Stimulated activated CD4-positive, alpha-beta T cell treated with anti-CD3 and anti-CD28 coated beads, Interleukin-1b, Interleukin-23, amount 100 ng/mL, for 24 hours (primary cell): ENCODE measurements at places on chromosomes 2 and 18.

GRCh38 chr2:38666556-38666910 is 619 bp downstream of the GALM start:
- no peak for DNase-seq

DNA sequence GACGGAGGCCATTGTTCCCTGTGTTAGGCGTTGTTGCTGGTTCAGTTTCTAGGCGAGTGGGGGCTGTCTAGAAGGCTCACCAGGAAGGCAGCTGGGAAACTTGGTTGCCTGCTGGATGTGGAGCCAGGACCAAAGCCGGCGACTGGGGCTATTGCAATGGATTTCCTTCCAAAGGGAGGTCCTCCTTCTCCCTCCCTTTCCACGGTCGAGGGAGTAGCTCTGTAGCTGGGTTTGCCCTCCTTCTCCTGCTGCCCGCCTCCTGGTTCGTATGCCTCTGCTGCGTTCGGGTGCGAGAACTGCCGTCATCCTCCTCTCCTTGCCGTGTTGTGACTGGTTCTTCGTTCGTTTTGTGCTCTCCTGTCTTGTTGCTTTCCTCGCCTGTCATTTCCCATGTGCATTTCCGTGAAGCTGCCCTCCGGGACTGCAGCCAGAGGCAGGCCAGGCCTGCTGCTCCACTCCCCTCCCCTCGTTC is 203.4 kb downstream of the NEDD4L start:
- no peak for DNase-seq

- DNase-seq: no peak
Measured at GRCh38 chr18:31269566-31269965, 48.4 kb upstream of the DSG1 start.

DNA sequence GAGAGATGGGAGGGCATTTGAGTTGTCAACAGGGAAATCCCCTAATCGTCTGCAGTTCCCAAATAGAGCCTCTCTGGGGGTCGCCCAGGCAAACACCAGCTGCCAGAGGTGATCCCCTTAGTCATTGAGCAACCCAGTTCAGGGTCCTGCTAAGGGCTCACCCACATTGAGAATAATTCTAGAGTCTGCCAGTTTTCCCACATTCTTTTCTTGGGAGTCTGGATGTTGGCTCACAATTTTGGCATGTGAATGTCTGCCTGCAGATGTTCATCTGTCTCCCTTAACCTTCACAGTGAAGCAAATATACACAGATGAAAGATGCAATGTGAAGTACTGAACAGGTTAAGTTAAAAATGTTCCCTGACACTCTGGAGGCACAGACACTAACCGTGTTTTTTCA is 11.4 kb upstream of the SMIM21 start:
- no peak for DNase-seq

DNA sequence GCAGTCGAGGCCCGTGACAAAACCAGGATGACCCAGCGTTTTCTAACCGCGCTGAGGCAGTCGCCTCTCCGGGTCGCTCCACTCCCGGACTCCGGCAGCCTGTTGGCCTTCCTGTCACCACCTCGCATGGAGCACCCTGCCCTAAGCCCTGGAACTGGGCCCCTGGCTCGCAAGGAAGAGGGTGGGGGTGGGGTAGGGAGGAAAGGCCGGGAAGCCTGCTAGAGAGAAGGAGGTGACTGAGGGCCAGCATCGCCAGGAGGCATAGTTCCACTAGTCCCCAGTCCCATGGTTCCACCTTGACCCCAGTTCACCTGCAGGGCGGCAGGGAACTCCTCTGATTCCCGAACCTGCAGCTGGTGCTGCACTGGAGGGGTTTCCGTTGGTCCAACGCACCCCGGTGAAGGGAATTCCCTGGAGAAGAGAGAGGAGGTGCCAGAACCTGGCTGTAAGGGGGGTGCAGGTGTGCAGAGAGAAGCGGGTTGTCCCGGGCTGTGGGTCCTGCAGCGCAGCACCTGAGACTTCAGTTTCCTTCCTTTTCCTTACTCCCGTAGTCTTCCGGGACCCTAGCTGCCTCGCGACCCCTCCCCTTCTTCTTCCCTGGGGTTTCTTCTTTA is 11.8 kb upstream of the EN1 start:
- no peak for DNase-seq

- DNase-seq: no peak
Measured at GRCh38 chr2:133223226-133223625, 345.0 kb downstream of the NCKAP5 start.

GRCh38 chr2:219362072-219362471 is 25.6 kb downstream of the DNPEP start:
- no peak for DNase-seq

DNA sequence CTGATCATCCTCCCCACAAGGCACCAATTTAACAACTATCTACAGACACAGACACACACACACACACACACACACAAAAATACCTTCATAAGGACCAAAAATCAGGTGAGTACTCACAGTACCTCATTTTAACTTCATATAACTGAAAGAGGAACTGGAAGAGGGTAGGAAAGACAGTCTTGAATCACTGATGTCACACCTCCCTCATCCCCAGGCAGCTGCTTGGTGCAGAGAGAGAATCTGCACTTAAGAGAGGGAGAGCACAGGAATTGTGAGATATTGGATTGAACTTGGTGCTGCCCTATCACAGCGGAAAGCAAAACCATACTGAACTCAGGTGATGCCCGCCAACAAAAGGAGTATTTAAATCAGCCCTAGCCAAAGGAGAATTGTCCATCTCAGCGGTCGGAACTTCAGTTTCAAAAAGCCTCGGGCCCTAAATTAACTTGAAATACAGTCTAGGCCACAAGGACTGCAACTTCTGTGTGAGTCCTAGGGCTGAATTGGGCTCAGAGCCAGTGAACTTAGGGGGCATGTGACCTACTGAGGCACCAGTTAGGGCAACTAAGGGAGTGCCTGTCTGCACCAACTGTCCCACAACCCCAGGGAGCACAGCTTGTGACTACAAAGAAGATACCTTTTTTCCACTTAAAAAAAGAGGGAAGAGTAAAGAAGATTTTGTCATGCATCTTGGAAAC is 211.1 kb downstream of the LRATD1 start:
- no peak for DNase-seq

DNA sequence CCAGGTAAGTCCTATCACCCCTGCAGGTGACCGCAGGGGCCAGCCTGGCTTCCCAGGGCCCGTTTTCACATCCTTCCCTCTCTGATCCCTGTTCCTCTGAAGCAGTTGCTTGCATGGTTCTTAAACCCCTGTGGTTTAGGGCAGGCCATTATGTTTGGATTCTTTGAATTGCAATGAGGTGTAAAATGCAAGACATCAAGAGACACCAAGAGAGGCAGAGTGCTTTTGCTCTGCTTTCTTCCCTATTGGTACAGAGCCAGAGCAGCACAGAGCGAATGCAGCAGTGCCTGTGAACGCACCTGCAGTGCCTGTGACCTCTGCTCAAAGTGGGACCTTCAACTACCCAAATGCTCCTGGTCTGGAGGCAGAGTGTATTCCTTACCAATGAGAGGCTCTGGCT is 7.6 kb downstream of the RFX8 start:
- no peak for DNase-seq

DNA sequence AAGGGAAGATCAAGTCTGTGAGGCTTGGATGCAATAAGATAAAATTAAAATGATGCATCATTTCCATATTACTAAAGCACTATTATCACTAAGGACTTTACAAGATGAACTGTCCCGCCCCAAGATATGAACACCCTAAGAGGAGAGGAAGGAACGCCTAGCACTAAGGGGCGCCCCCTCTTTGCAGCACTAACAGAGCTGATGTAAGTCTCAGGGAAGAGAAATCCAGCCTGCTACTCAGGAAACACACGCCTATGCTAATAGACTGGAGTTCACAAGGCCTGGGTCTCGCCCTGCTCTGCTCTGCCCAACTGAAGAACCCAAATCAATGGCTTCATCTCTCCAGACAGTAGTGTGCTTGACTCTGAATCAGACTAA is 6.1 kb downstream of the INO80C start:
- DNase-seq: no peak

DNA sequence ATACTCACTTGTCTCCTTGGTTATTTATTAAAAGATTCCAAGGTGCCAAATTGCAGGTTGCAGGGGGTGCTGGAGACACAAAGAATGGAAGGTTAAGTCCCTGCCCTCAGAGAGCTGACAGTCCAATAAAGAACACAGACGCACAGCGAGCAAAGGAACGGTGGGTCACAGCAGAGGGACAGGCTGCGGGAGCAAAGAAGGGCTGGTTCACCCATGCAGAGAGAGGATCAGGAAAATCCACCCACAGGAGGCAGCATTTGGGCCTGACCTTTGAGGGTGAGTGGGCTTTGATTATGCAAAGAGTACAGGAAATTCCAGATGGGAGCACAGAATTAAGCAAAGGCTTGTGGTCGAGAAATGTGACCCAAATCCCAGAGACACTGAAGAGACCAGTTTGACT is 45.0 kb downstream of the ZBTB7C start:
- DNase-seq: no peak
